ENCODE measurements at places on chromosomes 2 and 18.
A peak's percentile ranks its signal among the peaks of the same experiment; 100 is the strongest.

DNA sequence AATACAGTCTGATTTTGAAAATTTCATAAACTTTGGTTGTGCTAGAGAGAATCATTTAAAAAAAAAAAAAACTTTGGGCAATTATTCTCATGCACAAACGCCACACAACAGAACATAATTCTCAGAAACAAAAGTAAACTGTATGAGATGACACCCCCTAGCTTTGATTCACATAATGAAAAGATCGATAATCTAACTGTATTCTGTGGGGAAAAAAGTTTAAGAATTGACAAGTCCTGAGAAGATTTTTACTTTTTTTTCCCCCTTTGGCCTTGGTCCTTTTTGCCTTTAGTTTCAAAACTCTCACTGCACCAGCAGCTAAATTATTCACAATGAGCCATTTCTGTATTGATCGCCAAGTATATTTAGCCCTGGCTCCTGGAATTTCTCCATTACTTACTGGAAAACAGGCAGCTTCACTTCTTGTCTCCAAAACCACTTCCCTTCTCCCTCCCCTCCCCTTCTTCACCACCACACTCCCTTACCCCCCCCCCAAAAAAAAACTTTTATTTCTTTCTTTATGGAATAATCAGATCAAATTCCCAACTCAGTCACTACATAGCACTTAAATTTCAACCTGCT is 2.0 kb downstream of the IKZF2 start:
- DNase-seq = no peak

DNA sequence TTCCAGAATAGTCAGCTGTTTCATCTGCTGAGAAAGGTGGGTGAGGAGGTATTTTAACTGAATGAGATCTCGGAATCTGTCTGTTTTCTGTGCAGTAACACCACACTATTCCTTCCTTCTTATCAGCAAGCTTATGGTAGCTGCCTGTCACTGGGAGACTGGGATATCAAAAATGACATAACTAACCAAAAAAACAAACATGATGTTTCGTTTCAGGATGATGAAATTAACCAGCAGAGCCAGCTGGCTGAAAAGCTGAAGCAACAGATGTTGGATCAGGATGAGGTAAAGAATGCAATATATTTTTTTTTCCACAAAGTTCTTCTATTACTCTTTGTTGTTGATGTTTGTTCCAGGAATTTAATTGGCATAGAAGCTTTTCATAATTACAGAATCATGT is 59.8 kb upstream of the LYPD6B start:
- DNase-seq = no peak

DNA sequence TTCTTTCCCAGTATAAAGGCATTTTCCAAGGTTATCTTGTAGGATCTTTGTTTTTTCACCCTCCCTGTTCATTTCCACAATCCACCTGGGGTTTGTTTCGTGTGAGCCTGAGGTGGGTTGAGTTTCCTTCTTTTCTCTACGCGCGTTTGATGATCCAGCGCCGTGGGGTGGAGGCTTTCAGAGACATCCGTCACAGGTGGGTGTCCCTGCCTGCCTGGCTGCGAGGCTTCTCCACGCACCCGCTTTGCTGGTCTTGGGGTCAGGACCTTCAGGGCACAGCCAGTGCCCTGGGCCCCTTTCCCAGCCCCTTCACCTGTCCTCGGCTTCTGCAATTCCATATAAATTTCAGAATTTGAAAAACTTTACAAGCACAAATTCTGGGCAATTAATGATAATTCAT is 109.0 kb upstream of the ALKAL2 start:
- DNase-seq = no peak

DNA sequence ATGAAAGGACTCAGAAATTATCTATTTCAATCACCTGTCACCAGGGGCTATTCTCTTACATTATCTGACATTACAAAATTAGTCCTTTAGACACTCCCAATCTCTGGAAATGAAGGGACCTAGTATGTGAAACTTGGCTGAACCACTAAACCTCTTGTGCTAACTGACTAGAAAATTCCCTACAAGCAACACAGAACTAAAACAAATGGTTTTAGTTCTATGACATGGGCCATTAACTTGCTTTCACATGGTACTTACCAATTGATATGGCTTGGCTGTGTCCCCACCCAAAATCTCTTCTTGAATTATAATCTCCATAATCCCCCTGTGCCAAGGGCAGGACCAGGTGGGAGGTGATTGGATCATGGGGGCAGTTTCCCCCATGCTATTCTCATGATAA is 16.6 kb downstream of the SERPINE2 start:
- DNase-seq = no peak

- no peak for DNase-seq
Observed at GRCh38 chr2:189519631-189520387, 60.8 kb downstream of the SLC40A1 start.

DNA sequence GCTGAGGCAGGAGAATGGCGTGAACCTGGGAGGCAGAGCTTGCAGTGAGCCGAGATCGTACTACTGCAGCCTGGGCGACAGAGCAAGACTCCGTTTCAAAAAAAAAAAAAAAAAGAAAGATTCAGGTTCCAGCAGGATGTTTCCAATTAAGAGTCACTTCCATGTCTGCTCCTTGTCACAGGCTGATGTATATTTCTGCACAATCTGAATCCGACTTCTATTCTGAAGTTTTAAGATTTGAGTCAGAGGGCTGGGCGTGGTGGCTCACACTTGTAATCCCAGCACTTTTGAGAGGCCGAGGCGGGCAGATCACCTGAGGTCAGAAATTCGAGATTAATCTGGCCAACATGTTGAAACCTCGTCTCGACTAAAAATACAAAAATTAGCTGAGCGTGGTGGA is 24.7 kb downstream of the SNRPD1 start:
- no peak for DNase-seq

DNA sequence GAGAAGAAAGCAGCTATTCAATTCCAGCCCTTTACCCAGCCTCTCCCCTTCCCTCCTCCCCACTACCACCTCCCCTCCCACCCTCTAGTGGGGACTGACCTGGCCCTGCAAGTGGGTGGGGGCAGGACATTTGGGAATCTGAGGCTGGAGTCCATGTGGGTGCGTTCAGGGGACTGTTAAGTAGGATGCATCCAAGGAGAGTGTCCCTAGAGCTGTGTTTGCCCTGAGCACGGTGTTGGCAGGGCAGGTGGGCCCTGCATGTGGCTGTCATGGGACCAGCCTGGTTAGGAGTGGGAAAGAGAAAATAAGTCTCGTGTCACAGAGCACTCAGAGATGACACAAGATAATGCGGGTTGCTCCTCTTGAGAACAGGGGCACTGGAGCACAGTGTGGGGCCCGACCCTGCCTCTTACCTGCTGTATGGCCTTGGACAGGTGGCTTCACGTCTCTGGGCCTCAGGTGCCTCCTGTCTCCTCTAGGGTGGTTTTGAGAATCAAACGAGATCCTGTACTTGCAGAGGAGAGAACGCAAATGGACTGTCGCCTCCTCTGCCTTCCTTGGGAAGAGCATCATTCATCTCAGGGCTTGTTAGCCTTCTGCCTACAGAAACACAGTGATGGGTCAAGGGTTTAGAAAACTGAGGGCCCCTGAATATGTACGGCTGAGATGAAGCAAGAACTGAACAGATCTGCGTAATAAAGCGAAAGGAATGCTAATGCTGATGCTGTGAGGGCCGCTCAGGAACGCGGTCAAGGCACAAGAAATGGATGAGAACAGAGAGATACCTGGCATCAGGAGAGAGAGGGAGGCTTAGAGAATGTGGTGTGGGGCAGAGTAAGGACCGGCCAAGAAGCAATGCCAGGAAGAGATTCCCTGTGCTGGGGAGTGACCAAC is 187.7 kb upstream of the HAAO start:
- DNase-seq = no peak

GRCh38 chr2:174597009-174597344 is 627 bp downstream of the WIPF1 start:
- DNase-seq = peak; percentile 26

GRCh38 chr2:167964650-167965413 is 282.6 kb downstream of the STK39 start:
- DNase-seq = peak; percentile 41

- DNase-seq = no peak
Observed at GRCh38 chr2:36530178-36530982, 67.6 kb downstream of the FEZ2 start.

DNA sequence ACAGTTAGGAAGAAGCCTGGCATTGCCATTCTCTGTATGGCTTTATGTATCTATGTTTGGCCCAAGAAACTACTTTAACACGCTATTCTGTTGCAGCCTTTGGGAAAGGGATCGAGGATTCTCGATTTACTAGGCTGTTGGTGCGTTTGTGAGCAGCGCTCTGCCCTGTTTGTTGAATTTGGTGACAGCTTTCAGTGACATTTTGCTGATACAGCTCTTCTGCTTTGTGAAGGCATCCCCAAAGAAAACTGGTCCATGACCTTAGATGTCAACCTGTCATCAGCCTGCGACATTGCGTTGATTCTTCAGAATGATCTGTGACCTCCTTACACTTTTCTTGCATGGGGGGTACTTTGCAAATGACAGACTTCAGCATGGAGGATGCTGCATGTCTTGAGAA is 431.5 kb downstream of the ARHGAP15 start:
- no peak for DNase-seq

DNA sequence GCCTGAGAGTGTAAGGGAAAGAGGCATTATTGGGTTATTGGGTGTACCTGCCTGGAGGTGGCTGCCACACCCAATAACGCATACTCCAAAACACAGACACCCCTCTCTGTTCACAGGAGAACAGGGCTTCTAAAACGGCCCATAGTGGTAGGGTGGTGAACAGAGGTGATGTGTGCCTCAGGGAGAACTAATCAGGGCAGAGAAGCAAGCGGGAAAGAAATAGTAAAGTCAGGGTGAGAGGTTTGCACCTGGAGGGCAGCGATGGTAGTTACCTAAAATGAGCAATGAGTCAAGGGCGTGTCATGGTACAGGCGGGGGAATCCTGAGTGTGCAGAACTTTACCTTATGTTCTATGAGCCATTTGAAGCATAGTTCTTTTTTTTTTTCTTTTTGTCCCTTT is 21.6 kb upstream of the VPS4B start:
- DNase-seq = no peak

GRCh38 chr2:39504790-39505335 is 67.8 kb upstream of the MAP4K3 start:
- DNase-seq = no peak

- DNase-seq = peak; percentile 93
Observed at GRCh38 chr2:161273038-161273760, 35.0 kb upstream of the PSMD14 start.

GRCh38 chr2:226247289-226248275 is 552.0 kb downstream of the IRS1 start:
- DNase-seq = no peak

Measured in Kasumi-1 (cell line).